SHP77 (cell line): ENCODE measurements at places on chromosomes 6 and 20.

GRCh38 chr6:120954111-120954510 lies 380.2 kb downstream of the TBC1D32 start:
- DNase-seq: no peak

- no peak for DNase-seq
These were observed 34.9 kb upstream of the UTRN start for GRCh38 chr6:144250276-144250675.

DNA sequence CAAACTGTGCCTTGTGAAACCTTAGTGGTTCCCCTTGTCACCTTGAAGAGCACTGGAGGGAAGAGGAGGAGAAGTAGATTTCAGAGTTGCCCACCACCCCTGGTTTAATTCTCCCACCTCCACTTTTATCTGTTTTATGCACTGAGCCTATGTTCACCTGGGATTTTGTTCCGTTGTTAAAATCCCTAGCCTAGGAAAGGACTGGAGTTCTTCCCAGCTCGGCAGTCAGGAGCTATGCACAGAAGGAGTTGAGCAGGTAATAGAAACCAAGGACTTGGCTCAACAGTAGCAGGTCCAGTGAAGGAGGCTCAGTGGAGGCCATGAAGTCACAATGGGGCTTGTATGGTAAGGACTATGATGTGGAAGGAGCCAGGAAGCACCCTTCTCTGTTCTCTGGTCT lies 290.3 kb upstream of the PRND start:
- DNase-seq: no peak

- no peak for DNase-seq
These were observed 1357.7 kb upstream of the CITED2 start for GRCh38 chr6:140732155-140732554.

GRCh38 chr6:113457751-113458150 lies 399.4 kb upstream of the MARCKS start:
- no peak for DNase-seq

DNA sequence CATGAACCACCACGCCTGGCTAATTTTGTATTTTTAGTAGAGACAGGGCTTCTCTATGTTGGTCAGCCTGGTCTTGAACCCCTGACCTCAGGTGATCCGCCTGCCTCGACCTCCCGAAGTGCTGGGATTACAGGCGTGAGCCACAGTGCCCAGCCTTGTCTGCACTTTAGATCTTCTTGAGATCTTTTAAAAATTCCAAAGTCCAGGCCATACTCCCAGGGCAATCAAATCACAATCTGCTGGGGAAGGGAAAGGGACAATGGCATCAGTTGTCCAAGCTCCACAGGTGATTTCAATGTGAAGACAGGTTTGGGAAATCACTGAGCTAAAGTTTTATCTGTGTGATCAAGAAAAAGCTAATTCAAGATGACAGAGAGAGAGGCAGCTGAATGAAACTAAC lies 16.9 kb downstream of the NCOA6 start:
- no peak for DNase-seq

GRCh38 chr6:73233048-73233447 lies 7.8 kb upstream of the KHDC1L start:
- no peak for DNase-seq

DNA sequence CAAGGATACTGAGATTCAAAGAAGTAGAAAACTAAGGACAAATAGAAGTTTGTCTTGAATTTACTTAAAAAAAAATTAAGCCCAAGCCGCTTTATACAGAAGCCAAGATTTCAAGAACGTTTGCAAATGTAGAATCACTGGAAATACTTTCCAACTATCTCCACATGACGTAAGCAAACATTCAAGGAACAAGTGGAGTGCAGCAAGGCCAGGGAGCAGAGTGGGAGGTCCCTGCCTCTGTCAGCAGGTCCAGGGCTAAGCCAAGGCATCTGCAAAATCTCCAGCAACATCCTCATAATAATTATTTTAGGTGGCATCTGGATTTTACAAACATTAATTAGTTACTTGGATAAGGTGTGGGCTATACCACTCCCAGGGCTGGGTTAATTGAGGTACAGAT lies 60.1 kb upstream of the AKIRIN2 start:
- DNase-seq: no peak

DNA sequence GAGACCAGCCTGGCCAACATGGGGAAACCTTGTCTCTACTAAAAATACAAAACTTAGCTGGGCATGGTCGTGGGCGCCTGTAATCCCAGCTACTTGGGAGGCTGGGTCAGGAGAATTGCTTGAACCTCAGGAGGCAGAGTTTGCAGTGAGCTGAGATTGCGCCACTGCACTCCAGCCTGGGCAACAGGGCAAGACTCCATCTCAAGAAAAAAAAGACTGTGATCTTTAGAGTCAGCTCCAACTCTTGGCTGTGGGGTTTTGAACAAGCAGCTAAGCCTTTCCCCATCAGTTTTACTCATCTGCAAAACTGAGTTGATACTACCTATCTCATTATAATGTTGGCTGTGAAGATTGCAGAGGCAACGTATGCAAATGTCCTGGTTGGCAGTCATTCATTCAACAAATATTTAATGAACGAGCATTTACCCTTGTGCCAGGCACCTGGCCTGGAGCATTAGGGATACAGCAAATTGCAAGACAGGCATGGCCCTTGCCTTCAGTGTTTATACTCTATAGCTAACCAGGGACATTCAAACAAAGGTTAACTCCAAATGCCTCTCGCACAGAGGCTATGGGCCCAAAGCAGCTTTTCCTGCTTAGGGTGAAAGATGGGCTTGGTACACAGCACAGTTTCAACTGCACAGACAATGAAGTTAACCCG lies 37.8 kb downstream of the ILRUN start:
- DNase-seq: no peak

DNA sequence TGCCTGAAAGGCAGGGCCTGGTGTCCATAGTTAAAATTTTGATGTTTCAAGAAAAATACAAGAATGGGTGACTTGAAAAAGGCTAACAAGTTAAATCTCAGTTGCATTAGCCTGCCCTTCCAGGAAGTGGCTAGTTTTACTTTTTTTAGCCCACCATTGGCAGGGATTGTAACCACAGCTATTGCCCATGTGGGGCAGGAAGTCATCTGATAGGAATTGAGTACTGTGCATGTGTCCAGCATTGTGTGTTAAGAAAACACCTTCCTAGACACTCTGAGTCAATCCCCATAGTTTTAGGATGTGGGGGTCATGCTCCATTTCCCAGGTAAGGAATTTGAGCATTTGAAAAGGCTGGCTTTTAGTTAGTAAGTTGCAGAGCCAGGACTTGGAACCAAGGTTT lies 26.9 kb downstream of the LYRM2 start:
- no peak for DNase-seq

- DNase-seq: peak; percentile 97
These were observed 11.1 kb downstream of the FAM110A start for GRCh38 chr20:844473-845225.

DNA sequence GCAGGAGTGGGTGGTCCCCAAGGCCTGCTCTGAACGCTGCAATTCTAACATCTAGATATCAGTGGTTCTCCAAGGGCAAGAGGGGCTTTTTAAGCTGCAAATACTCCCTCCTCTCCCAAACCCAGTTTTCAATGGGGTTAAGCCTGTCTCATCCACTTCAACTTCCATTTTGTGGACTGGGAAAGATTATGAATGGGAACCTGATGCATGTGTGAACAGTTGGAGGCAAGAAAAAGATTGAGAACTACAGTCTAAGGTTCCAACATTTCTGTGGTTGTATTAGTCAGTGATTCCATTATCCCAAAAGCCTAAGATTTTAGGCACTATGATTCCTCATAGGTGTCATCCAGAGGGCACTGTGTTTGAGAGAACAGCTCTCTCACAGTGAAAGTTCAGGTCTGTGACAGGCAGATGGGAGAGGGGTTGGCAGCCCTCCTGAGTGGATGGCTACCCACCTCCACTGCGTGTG lies 53.7 kb downstream of the HNF4A start:
- DNase-seq: no peak

DNA sequence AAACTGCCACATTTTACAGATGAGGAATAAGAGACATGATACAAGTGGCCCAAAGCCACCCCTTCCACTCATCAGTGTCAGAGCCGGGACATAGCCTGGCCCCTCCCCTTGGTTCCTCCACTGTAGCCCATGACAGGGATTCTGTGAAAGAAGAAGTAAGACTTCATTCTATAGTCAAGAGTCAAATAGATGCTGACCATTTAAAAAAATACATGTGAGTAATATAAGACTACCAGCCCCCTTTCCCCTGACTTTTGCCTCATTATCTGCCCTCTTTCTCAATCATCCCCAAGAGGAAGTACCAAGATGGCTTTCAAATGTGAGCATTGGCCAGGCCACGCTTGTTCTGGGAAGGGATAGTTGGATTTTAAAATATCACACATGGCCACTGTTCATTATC lies 57.8 kb upstream of the TAB2 start:
- DNase-seq: no peak

GRCh38 chr6:45504947-45505346 lies 127.2 kb upstream of the SUPT3H start:
- peak; percentile 65 for DNase-seq

DNA sequence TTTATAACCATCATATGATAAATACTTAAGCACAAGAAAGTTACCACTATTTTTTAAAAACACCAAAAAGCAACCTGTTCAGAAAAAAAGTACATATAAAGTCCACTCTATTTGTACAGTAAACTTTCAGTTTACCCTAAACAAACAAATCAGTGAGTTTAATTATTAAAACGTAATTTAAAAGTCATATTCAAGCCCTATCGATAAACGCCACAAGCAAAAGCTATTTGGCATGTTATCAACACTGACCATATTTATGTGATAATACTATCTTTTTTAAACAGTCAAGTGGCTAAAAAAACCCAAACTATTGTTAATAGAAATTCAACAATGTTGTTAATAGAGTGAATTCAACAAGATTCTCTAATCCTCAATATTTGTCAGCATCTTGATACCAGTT lies 1.9 kb downstream of the KATNA1 start:
- DNase-seq: no peak

GRCh38 chr6:19804205-19805128 lies 32.7 kb upstream of the ID4 start:
- peak; percentile 89 for DNase-seq

- no peak for DNase-seq
These were observed 13.8 kb upstream of the VIP start for GRCh38 chr6:152736687-152737273.

DNA sequence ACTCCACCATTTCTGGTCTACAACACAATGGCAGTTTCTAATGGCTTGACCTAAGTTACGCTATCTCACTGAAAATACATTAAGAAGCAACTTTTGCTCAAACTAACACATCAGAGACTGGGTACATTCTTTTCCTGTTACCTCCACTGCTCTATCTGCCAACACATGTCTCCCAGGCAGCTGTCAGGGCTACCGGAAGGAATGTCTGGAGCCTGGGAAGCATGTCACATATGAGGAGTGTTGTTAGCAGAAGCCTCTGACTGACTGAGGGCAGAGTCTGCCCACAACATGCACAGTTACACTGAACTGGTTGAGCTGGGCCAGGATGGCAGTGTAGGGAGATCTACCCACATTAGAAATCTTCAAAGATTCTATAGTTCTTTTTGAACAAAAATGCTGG lies 264.5 kb downstream of the KIF16B start:
- DNase-seq: no peak

DNA sequence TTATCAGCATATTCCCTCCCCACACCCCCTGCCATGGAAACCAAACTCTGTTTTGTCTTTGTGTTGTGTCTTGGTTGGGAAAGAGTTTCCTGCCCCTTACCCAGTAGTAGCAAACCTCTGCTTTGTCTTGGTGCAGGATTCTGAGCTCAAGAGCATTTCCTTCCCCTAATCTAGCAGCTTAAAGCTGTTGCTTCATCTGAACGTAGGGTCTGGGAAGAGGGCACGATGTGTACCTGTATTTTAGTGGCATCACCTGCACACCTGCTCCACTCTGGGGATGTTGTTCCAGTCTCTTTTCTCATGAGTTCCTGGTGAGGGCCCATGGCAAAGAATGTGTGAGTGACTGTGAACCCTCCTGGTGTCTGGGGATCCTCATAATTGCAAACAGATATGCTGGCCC lies 164.7 kb downstream of the SCP2D1 start:
- DNase-seq: no peak

DNA sequence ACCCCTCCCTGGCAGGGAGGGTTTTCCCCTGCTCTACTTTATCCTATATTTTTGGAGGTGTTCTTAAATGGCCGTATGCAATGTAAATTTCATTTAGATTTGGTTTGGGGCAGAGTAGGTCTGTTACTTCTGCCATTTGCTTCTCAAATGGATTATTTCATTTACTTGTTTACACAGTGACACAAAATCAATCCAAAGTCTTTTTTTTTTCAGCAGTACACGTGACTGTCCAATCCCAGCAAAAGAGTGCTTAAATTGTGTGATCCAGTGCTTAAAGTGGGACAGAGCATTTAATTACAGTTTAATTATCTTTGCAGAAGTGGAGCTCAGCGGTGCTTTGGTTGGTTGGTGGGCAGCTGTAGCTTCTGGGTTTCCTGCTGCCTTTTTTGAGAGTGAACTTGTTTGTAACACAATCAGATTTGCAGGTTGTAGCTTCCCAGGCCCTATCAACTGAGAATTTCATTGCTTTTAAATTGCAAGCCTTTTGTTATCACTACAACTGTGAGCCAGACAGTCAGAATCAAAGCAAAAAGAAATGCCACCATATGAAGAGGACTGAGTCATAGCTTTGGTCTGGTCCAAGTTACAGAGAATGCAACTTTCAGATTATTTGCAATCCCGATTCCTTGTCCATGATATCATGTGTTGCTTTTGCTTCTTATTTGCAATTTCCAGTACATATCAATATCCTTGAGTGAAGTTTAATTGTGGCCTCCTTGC lies 216.9 kb downstream of the DOK5 start:
- no peak for DNase-seq

- DNase-seq: no peak
These were observed 48.2 kb upstream of the FOXP4 start for GRCh38 chr6:41497994-41498393.

DNA sequence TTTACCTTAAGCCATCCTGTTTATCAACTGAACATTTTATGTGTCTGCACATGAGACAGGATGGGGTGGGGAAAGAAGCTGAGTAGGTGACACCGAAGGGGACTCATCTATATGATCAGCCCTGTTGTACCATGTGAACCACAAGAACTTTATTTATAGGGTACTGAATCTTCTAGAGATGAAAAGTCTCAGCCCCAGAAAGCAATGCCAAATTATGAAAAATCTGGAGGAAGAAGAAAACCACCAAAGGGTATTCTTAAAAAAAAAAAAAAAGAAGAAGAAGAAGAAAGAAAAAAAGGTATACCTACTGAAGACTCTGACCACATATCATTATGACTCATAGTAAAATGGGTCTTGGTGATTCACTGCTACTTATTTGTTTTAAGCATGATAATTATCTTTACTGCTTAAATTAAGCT lies 39.8 kb upstream of the HBS1L start:
- no peak for DNase-seq

GRCh38 chr6:89554106-89554505 lies 84.4 kb downstream of the LYRM2 start:
- no peak for DNase-seq
